DMS153 (cell line): ENCODE measurements at places on chromosomes 4 and X.
A peak's percentile ranks its signal among the peaks of the same experiment; 100 is the strongest.

DNA sequence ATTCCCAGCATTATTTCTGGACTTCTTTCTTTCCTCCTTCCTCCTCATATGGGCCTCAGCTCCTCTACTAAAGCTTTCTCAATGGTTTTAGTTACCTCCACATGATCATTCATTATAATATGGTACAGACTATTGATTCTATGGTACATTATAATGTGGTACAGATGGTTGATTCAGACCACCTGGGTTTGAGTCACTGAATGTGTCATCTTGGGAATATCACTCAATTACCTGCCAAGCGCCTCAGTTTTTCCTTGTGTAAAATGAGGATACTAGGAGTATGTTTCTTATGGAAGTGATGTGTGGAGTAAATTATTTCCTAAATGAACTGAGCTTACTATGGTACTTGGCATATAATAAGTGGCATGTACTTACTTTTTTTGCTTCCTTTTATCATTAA, 27.7 kb downstream of the SLIT2 start:
- no peak for DNase-seq

DNA sequence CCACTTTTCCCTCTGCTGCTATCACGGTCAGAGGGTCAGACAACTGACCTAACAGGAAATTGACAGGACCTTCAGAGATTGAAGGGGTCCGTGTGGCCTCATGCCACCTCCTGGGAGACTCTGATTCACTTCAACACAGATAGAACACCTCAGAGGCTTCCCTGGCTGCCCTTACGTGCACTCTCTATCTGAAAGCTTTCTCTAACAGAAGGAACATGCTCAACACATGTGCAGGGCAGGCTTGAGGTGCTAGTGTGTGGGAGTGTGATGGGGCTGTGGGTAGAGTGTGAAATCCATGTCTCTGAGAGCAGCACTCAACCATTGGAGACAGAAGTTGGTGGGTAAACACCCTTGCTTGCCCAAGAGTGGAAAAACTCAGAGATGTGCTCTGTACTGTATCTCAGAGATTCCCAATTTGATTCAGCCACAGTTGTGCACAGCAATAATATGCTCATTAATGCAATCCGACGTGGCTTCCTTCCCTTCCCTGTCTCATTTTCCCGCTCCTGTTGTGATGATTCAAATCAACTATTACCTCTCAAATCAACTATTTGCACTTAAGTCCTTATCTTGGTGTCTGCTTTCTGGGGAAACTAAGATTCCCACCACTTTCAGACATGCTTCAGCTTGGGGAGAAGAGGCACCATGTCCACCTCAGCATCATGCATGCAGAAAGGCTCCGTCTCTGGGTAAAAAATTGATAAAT, 62.0 kb upstream of the MAGEB2 start:
- DNase-seq, result no peak

DNA sequence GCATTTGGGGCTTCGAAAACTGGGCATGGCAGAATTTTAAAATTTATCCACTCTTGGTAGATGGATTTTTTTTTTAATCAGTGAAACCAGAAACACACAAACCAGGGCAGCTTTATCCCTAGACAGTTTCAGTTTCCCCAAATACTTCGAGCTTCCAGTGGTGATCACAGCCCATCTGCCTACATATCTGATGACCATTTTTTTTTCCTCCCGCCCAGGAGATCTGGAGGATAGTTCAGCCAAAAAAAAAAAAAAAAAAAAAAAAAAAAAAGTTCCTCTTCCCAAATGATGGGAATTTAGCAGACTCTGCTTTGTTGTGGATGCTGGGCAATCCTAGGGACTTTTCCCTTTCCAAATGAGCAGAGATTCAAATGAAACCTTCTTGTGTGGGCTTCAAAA, 1.0 kb upstream of the TBC1D9 start:
- DNase-seq, result no peak

DNA sequence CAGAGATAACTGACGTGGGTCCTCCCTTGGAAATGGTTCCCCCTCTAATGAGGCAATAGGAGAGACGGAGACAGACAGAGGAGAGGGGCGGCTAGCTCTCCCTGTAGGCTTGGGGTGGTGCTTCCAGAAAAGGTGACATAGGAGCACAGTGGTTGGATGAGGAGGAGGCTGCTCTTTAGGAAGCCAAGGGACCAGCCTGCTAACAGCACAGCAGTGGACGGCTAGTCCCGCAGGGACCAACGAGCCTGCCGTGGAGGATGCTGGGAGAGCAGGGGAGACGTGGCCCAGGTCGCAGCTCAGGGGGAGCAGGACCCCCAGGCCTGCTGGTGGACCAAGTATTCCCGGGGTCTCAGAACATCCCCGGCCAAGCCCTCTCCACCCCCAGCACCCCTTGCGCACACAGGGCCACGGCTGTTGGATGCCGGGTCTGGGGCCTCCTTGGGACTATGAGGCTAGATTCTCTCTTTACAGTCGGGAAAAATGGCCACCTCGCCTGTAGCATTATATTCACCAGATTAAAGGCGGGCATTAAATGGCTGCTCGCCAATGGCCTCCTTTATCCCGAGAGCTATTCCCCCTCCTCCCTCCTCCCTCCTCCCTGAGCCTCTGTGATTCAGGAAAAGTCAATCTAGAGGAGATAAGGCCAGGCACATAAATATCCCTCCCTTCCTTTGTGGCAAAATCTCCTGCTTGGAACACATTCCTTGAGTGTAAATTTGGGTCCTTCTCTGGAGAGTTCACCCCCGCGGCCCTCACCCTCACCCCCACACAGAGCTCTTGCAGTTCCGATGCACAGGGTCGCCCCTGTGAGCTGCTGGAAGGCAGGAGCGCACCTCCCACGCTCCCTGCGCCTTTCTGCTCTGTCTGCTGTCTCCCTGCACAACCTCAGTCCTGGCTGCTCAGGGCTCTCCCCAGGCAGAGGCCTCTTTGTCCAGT, 30.5 kb upstream of the NSG1 start:
- no peak for DNase-seq

DNA sequence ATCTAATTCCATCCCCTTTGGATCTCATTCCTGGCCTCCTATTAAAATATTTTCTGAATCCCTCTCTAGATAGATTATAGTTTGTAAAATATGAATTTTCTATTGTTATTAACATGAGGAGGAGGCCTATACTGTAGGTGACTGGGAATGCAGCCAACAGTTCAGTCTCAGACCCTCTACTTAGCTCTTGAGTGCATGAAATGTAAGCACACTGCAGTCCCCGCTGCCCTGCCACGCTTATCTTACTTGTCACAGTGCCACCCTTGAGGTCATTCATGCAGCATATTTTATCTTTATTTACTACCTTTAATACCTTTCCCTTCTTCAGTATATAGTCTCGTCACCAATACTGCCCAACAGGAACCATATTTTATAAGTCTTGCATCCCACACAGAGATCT, 151.0 kb downstream of the CAMK2D start:
- no peak for DNase-seq

GRCh38 chrX:123121241-123121640, 62.8 kb upstream of the GRIA3 start:
- no peak for DNase-seq

DNA sequence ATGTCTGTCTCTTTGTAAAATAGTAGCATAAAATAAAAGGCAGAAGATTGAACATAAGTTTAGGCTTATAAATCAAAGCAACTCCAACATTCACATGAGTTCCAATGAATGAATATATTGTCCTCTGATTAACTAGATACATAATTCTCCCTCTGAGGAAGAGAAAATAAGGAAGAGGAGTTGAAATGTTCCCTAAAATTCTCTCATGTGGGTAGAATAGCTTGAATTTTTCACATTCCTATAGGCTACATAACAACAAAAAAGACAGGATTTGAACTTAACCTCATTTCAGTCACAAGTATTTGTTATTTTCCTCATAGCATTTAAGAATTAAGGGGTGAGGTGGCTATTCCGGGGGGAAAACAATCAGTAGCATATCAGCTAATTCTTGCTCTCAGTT, 462.4 kb upstream of the NDST4 start:
- no peak for DNase-seq

DNA sequence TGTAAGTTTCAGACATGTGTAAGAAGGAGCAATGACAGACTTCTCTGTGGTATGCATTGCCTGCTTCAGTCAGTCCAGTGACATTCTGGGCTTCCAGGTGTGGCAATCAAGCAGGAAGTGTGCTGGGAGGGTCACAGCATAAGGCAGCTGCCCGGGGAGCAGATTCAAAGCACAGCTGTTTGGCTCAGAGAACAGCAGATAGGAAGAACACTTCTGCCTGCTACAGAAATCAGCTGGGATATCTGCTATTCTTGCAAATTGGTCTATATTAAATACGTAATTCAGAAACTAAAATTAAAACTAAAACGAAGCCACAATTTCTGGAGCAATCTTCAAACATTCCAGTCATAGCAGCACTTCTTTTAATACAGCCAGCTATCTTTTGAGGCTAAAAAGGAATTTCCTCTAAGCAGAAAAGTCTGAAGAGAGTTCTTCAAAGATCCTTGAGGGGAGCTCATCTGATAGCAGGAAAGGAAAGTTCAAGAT, 47.5 kb upstream of the GALNT7 start:
- peak; percentile 67 for DNase-seq

DNA sequence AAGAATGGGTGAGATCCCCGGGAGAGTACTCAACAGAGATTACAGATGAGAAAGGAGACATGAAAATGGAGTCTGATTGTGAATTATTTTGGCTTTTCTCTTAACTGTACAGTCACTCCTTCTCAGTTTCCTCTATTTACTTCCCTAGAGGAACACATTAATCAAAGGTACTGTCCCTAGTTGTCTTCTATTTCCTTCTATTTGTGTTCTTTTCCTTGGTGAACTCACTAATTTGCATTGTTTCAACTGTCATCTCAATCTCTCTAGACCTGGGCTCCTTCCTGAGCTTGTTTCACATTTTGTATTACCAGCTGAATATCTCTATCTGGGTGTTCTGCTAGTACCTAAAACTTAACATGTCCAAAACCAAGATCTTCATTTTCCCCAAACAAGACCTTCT, 59.8 kb downstream of the ABCB7 start:
- no peak for DNase-seq

DNA sequence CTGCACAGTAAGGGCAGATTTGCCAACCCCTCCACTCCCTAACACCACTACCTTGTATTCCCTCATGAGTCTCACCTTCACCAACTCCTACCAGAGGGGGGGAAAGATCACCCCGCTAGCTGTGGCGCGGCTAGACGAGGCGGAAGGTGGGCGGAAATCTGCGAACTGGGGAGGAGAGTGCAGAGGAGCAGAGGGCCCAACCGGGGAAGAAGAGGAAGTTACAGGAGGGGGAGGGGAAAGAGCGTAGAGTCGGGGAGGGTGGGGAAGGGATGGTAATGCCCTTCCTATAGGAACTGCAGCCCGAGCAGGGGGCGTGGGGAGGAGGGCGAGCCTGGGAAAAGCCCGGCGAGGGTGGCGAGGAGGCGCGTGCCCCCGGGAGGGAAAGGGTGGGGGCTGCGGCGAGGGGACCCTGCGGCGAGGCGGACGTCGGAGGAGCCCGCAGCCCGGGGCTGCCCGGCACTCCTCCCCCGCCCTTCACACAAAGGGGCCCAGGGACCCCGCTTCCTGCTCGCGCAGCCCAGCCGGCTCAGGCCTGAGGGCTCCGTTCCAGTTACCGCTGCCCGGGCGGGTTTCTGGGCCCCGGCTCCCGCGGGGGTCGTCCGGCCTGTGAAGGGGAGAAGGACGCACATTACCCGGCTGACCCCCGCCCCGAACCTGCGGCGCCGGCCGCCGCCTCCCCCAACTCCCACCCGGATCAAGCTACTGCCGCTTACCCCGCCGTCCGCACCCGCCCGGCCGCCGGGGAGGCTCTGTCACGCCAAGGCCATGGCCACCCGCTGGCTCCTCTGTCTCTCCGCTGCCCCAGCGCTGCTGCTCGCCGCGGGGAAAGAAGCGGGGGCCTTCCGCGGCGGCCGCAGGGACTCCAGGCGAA, 1.8 kb downstream of the RAP2C start:
- DNase-seq, result peak; percentile 76

DNA sequence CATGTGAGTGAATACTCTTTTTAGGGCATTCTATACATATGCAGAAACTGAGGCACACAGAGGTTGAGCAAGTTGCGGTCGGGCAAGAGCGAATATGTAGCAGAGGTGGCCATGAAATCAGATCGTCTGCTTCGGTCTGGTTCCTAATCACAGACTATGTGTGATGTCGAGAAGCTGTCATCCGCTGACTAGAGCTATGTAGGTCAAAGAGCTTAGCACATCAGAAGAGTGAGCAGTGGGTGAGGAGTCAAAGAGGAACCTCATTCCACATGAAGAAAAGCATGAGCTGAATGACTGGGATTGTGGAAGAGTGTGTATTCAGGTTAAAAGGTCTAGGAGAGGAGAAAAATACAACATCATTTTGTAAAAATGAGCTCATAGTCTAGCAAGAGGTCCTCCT, 19.0 kb downstream of the GAB3 start:
- DNase-seq, result no peak

DNA sequence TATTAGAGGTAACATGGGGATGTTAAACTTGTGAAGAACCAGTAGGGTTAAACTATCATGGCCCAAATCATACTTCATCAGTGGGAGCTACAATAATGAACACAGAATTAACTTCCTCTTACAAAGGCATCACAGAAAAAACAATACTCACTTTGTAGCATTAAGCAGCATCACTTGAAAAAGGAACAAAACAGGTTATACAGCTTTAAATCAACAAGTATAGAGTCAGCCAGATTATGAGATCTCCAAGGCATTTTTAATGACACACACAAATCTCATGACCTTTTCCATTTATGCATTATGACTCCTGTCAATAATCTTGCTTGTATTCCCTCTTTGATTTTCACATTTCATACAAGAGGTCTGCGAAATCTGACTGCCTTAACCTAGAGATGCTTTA, 18.3 kb downstream of the FBXL5 start:
- no peak for DNase-seq

DNA sequence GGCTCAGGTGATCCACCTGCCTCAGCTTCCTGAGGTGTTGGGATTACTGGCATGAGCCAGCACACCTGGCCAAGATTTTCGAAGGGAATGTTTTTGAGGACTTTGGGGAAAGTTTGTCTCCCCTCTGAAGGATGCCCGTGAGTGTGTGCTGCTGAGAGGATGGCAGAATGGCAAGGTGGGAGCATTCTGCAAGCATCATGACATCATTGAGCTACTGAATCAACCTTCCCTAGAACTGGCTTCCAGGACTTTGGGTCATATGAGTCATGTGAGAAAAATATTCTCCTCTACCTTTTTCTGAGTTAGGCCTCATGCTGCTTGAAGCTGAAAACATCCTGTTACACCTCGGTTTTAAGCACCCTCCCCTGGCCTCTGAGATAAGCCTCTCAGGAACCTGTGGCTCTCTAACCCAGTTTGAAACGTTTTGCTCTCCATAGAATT, 31.0 kb downstream of the TMEM131L start:
- DNase-seq, result no peak

DNA sequence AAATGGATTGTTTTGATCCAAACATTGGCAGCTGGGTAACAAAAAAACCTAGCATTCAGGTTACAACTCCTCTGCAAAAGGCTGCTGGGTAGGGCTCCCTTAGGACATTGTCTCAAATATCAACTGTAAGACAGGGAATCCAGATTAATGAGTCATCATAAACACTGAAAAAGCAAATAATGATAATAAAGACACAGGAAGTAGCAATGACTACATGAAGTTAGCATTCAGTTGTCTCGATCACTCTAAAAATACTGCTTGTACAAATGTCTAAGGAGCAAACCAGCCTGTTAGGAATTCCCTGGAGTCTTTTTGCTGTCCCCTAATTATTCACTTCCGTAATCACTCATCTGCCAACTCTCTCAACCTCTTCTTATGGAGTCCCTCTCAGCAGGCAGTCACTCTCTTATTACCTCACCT, 259.2 kb downstream of the GPC3 start:
- DNase-seq, result peak; percentile 90

- DNase-seq, result no peak
Observed at GRCh38 chr4:3790006-3790561, 23.9 kb downstream of the ADRA2C start.

- DNase-seq, result no peak
Observed at GRCh38 chr4:30757357-30757756, 37.2 kb downstream of the PCDH7 start.
